ENCODE measurements at places on chromosomes 5 and 9. TPM values are rescaled to one million over a fixed set of nuclear protein-coding genes. Genes with fewer than 3 reads are reported as not detected.

DNA sequence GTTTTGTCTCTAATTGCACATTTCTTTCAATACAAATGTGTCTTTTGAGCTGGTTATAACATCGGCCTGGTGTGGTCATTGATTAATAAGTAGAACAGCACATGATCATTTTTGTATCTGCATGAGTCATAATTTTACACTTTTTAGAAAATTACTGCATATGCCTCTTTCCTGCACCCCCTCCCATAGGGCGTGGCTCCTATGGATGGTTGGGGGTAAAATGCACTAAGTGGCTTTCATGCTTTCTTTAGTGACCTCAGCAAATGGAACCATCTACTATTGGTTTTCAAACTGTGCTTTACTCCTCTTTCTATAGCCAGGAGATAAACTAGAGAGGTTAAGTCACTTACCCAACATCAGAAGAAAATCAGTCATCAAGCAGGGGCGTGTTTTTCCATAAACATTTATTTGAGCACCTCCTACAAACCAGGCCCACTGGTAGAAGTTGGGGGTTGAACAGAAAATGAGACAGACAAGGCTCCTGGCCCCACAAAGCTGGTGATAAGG, 3.8 kb downstream of the ANXA6 start:
- peaks cover 28% of the 10 kb centered on the region for H3K4me1 ChIP-seq
- no peaks in the 10 kb centered on the region for H3K36me3 ChIP-seq
- DNase-seq = no peak
- no peaks in the 10 kb centered on the region for H3K27me3 ChIP-seq
- no peak overlapping the region for H3K27ac ChIP-seq

DNA sequence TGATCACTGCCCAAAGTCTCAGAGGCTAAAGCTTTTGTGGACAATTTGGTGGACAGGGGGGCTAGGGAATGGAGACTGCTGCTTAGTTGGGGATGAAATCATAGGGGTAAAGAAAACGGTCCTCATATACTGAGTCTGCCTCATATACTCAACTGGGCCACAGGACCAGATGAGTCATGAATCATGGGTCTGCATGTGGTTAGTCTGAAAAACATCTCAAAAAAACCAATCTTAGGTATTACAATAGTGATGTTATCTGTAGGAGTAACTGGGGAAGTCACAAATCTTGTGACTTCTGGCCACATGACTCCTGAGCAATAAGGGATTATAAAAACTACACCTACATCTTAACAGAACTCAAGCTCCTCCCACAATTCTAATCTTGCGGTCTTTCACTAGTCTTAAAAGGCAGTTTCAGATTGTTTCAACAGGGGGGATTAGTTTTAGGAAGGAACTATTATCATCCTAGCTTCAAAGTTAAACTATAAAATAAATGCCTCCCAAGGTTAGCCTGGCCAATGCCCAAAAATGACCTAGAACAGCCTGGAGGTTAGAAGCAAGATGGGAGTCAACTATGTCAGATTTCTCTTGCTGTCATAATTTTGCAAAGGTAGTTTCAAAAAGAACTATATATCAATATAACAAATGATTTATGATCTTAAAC, 17.5 kb downstream of the TMEM161B start:
- H3K4me3 ChIP-seq = no peak overlapping the region
- no peaks in the 10 kb centered on the region for H3K27me3 ChIP-seq
- no peak for DNase-seq

DNA sequence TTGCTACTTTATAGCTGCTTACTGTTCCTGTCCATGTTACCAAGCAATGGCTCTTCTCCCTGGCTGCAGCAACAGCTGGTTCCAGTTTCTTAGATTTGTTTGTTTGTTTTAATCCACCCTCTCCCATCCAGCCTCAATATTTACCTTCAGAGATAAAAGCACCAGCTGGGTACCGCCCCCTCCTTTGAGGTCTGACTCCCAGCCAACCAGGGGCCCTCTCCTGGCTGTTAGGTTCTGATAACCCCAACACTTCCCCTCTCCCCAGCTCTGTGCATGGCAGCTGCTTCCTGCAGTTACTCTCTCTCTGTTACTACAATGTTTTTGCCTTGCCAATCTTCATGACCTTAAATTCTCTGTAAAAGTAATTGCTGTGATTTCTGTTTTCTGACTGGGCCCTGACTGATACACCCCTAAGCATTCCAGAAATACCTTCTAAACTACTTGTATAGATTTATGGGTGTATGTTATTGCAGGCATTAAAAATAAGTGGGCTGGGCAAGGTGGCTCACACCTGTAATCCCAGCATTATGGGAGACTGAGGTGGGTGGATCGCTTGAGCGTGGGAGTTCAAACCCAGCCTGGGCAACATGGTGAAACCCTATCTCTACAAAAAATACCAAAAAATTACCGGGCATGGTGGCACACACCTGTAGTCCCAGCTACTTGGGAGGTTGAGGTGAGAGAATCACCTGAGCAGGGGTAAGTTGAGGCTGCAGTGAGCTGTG, 2.6 kb upstream of the GCNT1 start:
- no peaks in the 10 kb centered on the region for H3K4me1 ChIP-seq
- no peak overlapping the region for H3K4me3 ChIP-seq
- no peak overlapping the region for H3K27ac ChIP-seq
- H3K36me3 ChIP-seq = no peaks in the 10 kb centered on the region
- DNase-seq = peak; percentile 7

DNA sequence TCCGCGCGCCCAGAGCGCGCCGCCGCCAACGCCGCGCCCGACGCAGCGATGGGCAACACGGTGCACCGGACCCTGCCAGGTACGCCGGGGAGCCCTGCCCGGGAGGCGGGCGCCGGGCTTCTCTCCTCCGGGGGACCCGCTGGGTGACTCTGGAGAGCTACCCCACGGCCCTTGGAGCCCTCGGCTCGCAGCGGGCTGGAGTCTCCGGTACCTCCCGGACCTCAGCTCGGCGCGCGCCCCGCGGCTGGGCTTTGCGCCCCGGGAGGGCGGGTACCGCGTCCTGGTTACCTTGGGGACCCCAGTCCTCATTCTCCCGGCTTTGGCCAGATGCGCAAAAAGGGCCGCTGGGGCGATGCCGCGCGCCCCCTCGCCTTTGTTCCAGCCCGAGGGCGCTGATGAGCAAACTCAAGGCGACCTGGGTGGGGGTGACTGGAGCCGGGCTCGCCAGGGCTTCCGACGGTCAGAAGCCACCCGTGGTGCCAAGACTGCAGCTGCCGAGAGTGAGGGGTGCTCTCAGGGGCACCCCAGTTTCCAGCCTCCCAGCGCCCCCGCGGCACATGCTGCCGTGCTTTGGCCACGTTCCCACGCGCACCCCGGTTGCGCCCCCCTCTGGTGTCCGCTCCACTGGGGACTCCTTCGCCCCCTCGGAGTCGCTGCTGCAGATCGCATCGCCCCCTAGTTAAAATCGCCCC, 442 bp downstream of the NEURL1B start:
- peaks cover 9% of the 10 kb centered on the region for H3K4me1 ChIP-seq
- H3K27ac ChIP-seq = no peak overlapping the region
- H3K36me3 ChIP-seq = no peaks in the 10 kb centered on the region
- H3K27me3 ChIP-seq = peaks cover 9% of the 10 kb centered on the region
- H3K4me3 ChIP-seq = peak overlapping the region; percentile 76

DNA sequence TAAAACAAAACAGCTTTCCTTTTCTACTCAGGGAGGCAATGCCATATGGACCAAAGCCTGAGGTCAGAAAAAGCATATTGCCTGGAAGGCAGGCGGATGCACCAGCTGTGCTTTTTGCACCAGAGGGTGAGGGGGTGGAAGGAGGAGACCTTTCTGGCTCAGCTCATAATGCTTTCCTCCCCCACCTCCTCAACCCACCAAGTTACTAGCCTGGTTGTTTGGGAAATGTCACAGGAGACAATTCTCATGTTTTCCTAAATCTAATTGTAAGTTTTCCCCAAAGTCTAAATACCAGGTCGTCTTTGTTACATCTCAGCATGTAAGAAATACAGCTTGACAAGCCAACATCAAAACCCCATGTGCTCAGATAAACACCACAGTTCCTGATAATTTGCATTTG, 72.6 kb upstream of the DMRTA1 start:
- H3K4me3 ChIP-seq = no peak overlapping the region
- H3K27me3 ChIP-seq = no peaks in the 10 kb centered on the region
- H3K36me3 ChIP-seq = no peaks in the 10 kb centered on the region
- DNase-seq = no peak
- H3K4me1 ChIP-seq = no peaks in the 10 kb centered on the region

DNA sequence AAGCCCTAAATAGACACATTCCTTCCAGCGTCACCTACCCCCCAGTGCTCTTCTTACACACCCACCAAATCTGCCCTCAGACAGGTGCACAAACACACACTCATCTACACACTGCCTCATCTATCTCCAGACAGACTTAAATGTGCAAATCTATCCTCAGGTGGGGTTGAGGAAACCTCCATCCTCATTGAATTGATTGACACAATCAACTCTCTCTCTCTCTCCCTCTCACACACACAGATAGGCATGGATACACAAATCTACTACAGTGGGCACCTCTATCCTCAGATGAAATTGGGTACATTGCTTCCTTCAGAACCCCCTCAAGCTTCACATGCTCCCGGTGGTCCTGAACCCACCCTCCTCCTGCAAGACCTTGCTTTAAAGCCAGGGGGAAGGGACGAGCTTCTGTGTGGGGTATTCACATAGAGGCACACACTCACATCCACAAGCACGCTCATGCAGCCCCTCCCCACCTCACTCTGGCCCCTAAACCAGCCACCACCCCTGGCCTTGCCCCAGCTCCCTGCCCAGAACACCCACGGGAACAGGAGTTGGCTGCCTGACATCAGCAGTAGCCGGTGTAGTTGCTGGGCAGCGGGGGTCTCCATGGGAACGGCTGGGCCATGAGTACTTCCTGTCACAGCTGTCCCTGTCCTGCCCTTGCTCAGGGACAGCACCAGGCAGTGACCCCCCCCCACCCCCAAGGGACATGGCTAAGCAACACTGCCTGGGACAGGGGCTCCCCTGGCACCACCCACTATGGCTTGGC, 22.8 kb downstream of the PCDH1 start:
- no peak overlapping the region for H3K4me3 ChIP-seq
- no peak overlapping the region for H3K27ac ChIP-seq
- no peak for DNase-seq
- no peaks in the 10 kb centered on the region for H3K36me3 ChIP-seq

GRCh38 chr9:68852941-68853340, 147.9 kb downstream of the PIP5K1B start:
- H3K27me3 ChIP-seq = peaks cover 26% of the 10 kb centered on the region
- no peak overlapping the region for H3K4me3 ChIP-seq
- no peak for DNase-seq
- H3K27ac ChIP-seq = no peak overlapping the region
- no peaks in the 10 kb centered on the region for H3K36me3 ChIP-seq

DNA sequence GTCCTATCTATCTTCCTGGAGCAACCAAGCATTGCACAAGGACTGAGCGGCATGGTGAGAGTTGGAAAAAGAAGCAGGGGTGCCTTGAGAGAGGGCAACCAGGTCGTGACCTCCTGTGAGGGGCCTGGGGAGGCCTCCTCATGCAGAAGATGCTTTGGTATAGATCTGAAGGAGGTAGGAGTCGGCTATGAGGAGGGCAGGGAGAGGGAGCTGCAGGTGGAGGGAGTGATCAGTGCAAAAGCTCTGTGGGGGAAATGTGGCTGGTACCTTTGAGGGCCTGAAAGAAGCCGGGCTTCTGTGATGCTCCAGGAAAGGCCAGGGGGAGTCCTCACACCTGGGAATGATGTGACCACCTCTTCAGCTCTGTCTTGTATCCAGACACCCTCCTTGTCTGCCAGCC, 3.6 kb upstream of the SLC25A48 start:
- DNase-seq = no peak
- no peak overlapping the region for H3K4me3 ChIP-seq
- H3K27ac ChIP-seq = no peak overlapping the region
- no peaks in the 10 kb centered on the region for H3K4me1 ChIP-seq
- H3K36me3 ChIP-seq = no peaks in the 10 kb centered on the region
- peaks cover 33% of the 10 kb centered on the region for H3K27me3 ChIP-seq

DNA sequence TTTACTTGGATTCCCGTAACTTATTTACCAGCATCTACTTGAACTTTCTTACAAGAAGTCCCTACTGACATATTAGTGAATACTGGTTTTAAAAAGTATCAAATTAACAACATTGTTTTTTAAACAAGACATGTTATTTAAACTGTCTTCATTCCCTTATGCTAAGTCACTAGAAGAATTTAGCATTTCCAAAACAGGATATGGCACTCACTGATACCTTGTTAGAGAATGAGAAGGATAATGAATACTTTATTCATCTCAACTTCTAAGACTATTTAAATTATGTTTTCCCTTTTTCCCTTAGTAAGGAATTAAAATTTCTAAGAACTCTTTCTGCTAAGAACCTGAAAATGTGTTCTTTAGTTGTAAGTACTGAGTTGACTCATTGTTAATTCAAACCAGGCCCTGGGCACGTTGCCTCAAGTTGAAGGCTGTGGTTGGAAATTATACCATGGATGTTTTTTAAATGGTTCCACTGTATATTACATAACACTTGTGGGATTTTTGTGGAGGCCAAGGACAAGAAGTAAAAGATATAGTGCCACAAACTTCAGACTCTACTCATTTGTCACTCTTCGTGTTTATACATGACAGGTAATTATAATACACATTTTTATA, 219.0 kb upstream of the EDIL3 start:
- no peak overlapping the region for H3K4me3 ChIP-seq
- DNase-seq = peak; percentile 6
- no peaks in the 10 kb centered on the region for H3K27me3 ChIP-seq
- no peaks in the 10 kb centered on the region for H3K4me1 ChIP-seq
- no peaks in the 10 kb centered on the region for H3K36me3 ChIP-seq
- H3K27ac ChIP-seq = no peak overlapping the region

- DNase-seq = peak; percentile 21
- H3K27me3 ChIP-seq = no peaks in the 10 kb centered on the region
- no peak overlapping the region for H3K27ac ChIP-seq
- no peak overlapping the region for H3K4me3 ChIP-seq
- no peaks in the 10 kb centered on the region for H3K36me3 ChIP-seq
- peaks cover 15% of the 10 kb centered on the region for H3K4me1 ChIP-seq
Observed at GRCh38 chr5:14920121-14920520, 48.5 kb upstream of the ANKH start.

DNA sequence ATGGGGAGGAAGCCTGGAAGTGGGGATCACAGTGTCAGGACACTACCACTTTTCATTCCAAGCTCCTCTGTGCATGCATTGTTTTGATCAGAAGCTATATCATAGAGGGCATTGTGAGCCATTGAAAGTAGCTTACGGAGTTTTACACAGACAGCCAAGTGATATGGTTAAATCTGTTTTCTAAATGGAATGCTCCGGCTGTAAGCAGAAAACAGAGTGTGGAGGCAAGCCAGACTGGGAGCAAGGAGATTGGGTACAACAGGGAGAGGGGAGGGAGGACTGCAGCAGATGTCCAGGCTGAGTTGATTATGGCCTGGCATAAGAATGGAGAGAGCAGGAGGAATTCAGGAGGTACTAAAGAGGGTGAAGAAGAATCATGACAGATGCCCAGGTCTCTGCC, 15.5 kb upstream of the SOWAHA start:
- H3K4me3 ChIP-seq = no peak overlapping the region
- no peaks in the 10 kb centered on the region for H3K4me1 ChIP-seq
- no peak overlapping the region for H3K27ac ChIP-seq
- DNase-seq = no peak

The ZDHHC12 gene
- 86.1 TPM for total RNA-seq

The NDST1 gene
- 46.1 TPM for total RNA-seq

The RLN2 gene
- total RNA-seq = not detected
